Activated gamma-delta T cell (primary cell): ENCODE measurements at places on chromosomes 4 and X.

DNA sequence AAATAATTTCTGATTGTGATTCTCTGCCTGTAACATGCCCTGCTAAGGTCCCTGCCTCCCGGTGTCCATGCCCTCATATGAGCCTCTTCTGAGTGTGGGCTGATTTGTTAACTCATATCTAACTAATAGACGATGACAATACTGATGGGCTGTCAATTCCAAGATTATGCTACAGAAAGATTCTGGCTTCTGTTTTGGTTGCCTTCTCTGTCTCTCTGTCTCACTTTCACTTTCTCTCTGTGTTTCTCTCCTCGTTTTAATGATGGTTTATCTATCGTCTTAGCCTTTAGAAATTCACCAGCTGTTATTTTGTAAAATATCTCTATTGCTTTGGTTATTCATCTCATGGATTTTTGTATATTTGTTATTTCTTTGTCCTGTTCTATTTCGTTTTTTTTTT, 312.5 kb upstream of the ANXA10 start:
- no peak for DNase-seq

DNA sequence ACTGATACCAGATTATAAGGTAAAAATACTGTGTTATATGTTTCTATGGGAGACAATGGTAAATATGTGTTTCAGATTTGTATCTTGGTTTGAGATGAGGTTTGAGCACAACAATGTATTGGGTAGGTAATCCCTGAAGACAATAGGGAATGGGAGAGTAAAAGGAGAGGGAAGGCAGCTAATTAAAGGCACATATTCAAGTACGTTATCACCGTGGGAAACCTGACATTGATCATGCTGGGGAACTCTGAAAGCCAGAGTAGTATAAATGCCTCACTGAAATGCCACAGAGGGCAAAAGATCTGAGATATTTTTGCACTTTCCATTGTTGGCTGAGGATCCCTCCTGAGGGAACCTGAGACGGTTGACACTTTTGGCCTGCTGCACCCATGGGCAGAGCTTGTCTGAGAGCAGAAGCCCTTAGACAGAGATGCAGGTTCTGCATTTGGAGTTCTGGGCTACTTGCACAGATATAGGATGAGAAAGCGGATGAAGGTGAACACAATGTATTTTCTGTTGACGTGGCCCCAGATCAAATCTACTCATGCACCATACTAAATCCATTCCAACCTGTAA, 506.7 kb downstream of the PCDH18 start:
- DNase-seq = no peak

GRCh38 chr4:139921429-139922184, 232.4 kb downstream of the MAML3 start:
- no peak for DNase-seq

GRCh38 chr4:38088321-38088720, 128.1 kb downstream of the PTTG2 start:
- DNase-seq = no peak
